ENCODE measurements at places on chromosomes 5 and 9. TPM values are rescaled to one million over a fixed set of nuclear protein-coding genes. Genes with fewer than 3 reads are reported as not detected.
A peak's percentile ranks its signal among the peaks of the same experiment; 100 is the strongest.

The C5orf58 gene
- total RNA-seq = 0.43 TPM

The PCDHA3 gene
- 0.55 TPM for total RNA-seq

The BTNL9 gene
- 12.7 TPM for total RNA-seq

The ADAMTSL2 gene
- 3.3 TPM for total RNA-seq

The NUTM2F gene
- not detected for total RNA-seq

The TPD52L3 gene
- total RNA-seq = not detected

The PITX1 gene
- total RNA-seq = 91.1 TPM

The PTGES gene
- 3.6 TPM for total RNA-seq

The HARS2 gene
- total RNA-seq = 37.5 TPM

- no peak overlapping the region for H3K4me3 ChIP-seq
- DNase-seq = no peak
- H3K27me3 ChIP-seq = no peaks in the 10 kb centered on the region
Measured at GRCh38 chr9:88737031-88737430, 202.1 kb downstream of the NXNL2 start.

GRCh38 chr9:119991797-119992196 is 588.2 kb downstream of the CDK5RAP2 start:
- H3K27ac ChIP-seq = no peak overlapping the region
- DNase-seq = no peak
- H3K4me3 ChIP-seq = no peak overlapping the region
- H3K4me1 ChIP-seq = no peaks in the 10 kb centered on the region
- H3K36me3 ChIP-seq = no peaks in the 10 kb centered on the region
- H3K27me3 ChIP-seq = peaks cover under 1% of the 10 kb centered on the region

GRCh38 chr5:67773411-67774266 is 441.9 kb upstream of the PIK3R1 start:
- H3K27me3 ChIP-seq = no peaks in the 10 kb centered on the region
- H3K27ac ChIP-seq = no peak overlapping the region
- no peak overlapping the region for H3K4me3 ChIP-seq
- peak; percentile 60 for DNase-seq
- H3K36me3 ChIP-seq = no peaks in the 10 kb centered on the region

DNA sequence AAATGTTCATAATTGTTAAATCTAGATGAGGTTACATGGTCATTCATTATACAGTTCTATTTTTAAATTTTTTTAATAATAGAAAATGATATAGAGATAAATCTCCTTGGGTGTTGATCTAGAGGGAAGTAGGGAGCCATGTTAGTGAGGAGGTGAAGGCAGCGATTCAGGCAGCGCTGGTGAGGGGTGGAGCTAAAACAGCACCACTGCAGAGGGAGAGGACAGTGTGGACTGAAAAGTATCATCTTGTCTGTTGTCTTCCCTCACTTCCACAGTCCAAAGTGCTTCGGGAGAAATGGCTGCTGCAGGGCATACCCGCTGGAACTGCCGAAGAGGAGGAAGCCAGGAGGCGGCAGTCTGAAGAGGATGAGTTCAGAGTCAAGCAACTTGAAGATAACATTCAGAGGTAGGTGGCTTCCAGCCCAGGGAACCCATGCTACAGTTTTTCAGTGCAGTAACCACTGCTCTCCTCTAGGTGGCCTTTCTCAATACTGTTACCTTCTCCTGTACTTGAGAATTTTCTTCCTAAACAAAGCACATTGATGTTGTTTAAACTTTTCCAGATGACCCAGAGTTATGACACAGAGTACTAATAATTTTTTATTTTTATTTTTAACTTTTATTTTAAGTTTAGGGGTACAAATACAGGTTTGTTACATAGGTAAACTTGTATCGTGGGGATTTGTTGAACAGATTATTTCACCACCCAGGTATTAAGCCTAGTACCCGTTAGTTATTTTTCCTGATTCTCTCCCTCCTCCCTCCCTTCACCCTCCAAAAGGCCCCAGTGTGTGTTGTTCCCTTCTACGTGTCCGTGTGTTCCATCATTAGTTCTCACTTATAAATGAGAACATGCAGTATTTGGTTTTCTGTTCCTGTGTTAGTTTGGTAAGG is 100.5 kb downstream of the PALM2AKAP2 start:
- no peaks in the 10 kb centered on the region for H3K4me1 ChIP-seq
- H3K4me3 ChIP-seq = no peak overlapping the region
- no peaks in the 10 kb centered on the region for H3K36me3 ChIP-seq
- peaks cover 6% of the 10 kb centered on the region for H3K27me3 ChIP-seq

DNA sequence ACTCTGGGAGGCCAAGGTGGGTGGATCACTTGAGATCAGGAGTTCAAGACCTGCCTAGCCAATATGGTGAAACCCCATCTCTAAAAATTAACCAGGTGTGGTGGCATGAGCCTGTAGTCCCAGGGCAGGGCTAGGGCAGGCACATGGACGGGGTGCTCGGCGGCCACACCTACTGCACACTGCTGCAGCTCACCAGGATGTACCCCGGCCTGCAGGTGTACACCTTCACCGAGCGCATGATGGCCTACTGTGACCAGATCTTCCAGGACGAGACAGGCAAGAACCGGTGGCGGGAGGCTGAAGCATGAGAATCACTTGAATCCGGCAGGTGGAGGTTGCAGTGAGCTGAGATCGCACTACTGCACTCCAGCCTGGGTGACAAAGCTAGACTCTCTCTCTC is 3.2 kb downstream of the ST6GALNAC4 start:
- H3K4me3 ChIP-seq = no peak overlapping the region
- H3K27ac ChIP-seq = no peak overlapping the region
- DNase-seq = no peak

- DNase-seq = peak; percentile 27
- peak overlapping the region; percentile 78 for H3K27ac ChIP-seq
- H3K4me1 ChIP-seq = peaks cover 8% of the 10 kb centered on the region
- no peaks in the 10 kb centered on the region for H3K36me3 ChIP-seq
- H3K4me3 ChIP-seq = peak overlapping the region; percentile 79
Measured at GRCh38 chr5:180291234-180291940, 496 bp downstream of the MAPK9 start.

DNA sequence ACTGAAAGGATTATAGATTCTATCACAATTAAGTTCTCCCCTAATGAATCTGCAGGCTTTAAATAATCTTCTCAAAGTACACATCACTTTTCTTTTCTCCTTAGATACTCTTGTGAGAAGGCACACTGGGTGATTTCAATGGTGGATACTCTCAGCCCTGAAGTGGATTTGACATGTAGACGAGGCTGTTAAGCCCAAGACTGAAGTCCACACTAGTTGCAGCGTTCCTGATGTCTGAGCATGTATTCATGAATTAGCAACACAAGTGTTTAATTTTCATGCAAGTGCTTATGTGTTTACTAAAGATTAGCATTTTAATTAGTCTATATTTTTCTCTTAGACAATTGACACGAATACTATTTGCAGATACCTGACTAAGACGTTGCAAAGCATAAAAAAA is 218.9 kb downstream of the TMEM161B start:
- DNase-seq = no peak
- no peaks in the 10 kb centered on the region for H3K4me1 ChIP-seq
- H3K4me3 ChIP-seq = no peak overlapping the region
- no peaks in the 10 kb centered on the region for H3K27me3 ChIP-seq

DNA sequence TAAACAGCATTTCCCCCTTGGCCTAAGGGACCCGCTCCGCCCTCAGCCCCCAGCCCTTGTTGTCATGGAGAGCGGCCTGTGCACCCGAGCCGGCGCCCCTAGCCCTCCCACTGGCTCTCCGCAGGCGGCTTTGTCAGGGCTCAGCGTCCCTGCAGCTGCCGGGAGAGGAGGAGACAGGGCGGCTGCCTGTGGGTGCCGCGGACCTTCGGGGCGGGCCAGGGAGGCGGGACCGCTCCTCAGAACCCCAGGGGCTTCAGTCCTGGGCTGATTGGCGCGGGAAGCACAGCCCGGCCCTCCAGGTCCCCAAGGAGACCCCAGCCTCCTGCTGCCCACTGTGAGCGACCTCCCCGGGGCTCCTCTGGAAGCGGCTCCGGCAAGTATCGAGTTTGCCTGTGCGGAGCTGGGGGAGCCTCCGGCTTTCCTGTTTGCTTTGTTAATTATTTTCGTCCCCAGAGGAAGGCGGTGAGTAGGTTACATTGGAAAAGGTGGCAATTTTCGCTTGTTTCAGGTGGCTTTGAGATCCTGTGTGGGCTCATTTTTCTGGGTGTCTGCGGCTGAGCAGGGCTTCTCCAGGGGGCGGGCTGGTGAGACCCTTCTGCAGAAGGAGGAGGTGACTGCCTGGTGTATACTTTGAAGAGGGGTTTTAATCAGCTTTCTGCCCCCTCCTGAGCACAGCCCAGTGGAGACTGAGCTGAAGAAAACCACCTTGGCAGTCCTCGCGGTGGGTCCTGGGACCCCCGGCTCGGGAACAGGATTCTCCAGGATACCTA is at the start of gene FGD3:
TSS of gene FGD3 (plus strand) at position 256 of the 770 bp plus-strand sequence. CDS start 28,734 bp downstream, outside the sequence.
- peak within 1 kb of the TSS; percentile 56 for H3K4me3 ChIP-seq
- peak; percentile 81 for DNase-seq
- no peaks in the 10 kb centered on the region for H3K27me3 ChIP-seq

GRCh38 chr5:35971186-35971877 is 19.9 kb downstream of the UGT3A1 start:
- H3K36me3 ChIP-seq = no peaks in the 10 kb centered on the region
- no peaks in the 10 kb centered on the region for H3K27me3 ChIP-seq
- H3K27ac ChIP-seq = no peak overlapping the region
- H3K4me1 ChIP-seq = no peaks in the 10 kb centered on the region

DNA sequence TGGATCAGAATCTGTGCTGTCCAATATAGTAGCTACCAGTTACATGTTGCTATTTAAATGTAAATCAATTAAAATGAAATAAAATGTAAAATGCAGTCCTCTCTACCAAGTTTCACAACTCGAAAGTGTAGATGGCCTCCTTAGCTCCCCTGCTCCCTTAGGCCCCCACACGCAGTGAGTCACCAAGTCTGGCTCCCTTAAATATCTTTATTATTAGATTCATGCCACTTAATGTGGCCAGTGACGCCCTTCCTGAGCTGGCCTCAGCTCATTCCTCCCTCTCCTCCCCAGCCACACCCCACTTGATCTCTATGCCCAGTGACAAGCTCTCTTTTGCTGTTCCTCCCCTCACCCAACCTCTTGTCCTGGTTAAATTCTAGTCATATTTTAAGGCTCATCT is 88.4 kb upstream of the DNAH5 start:
- peaks cover 9% of the 10 kb centered on the region for H3K4me1 ChIP-seq
- no peaks in the 10 kb centered on the region for H3K27me3 ChIP-seq
- H3K36me3 ChIP-seq = no peaks in the 10 kb centered on the region
- H3K4me3 ChIP-seq = no peak overlapping the region
- H3K27ac ChIP-seq = no peak overlapping the region
- no peak for DNase-seq

GRCh38 chr5:2898661-2899060 is 147.2 kb upstream of the IRX2 start:
- no peaks in the 10 kb centered on the region for H3K27me3 ChIP-seq
- H3K27ac ChIP-seq = no peak overlapping the region
- H3K4me1 ChIP-seq = no peaks in the 10 kb centered on the region
- H3K4me3 ChIP-seq = no peak overlapping the region
- H3K36me3 ChIP-seq = no peaks in the 10 kb centered on the region

DNA sequence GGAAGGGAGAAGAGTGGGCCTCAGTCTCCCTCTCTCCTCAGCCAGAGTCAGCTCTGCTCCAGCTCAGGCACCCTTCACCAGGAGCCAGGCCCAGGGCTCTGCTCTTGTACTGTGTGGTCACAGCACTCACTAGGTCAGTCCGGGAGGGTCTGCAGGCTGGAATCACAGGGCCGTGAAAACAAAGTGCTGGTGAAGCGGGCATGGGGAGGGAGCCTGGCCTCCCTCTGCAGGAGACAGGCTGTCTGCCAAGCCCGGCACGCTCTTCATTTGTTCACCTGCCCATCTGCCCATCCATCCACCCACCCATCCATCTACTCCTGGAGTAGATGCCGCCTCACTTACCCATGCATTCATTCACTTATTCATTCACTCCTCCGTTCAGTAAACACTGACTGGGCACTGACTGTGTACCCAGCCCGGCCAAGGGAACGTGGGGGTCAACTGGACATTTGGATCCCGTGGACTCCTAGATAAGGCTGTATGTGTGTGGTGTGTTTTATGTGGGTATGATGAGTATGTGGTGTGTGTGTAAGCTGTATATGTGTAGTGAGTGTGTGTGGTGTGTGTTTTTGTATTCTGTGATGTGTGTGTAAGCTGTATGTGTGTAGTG is 3.6 kb downstream of the SPAAR start:
- no peaks in the 10 kb centered on the region for H3K36me3 ChIP-seq
- no peak overlapping the region for H3K27ac ChIP-seq
- no peaks in the 10 kb centered on the region for H3K27me3 ChIP-seq
- no peak for DNase-seq

DNA sequence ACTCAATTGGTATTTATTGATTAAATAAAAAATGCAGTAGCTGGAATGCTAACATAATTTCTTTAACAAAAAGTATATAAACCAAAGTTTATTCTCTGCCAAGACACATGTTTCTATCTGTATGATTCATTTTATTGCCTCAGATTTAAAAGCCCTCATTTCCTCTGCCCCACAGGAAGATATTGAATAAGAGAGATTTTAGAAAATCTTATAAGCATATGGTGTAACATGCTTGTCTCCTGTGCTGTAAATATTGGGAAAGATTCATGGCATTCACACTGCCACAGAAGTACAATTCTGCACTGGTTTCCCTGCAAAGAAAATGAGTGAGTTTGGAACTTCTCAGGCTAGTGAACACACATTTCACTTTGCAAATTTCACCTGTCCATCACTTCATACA is 134.9 kb upstream of the FBXL7 start:
- DNase-seq = no peak
- H3K4me1 ChIP-seq = no peaks in the 10 kb centered on the region
- no peaks in the 10 kb centered on the region for H3K36me3 ChIP-seq
- no peak overlapping the region for H3K27ac ChIP-seq
- H3K27me3 ChIP-seq = no peaks in the 10 kb centered on the region
- H3K4me3 ChIP-seq = no peak overlapping the region

DNA sequence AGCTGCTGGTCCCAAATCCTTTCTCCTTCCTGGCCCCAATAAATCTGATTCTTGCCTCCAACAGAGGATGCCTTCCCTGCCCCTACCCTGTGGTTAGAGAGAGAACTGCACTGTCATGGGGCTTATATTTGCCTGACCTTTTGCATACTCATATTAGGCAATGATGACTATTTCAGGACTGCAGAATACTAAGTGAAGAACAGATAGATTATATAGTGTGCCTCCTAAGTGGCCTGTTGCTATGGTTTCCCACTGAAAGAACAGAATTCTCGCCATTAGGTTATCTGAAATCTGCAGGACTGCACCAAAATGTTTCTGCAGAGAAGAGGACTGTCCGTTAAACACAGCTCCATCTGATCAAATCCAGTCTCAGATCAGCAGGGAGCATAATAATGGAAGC is 87.3 kb upstream of the CCNG1 start:
- no peak for DNase-seq
- H3K4me3 ChIP-seq = no peak overlapping the region
- H3K27me3 ChIP-seq = no peaks in the 10 kb centered on the region
- no peaks in the 10 kb centered on the region for H3K36me3 ChIP-seq
- H3K27ac ChIP-seq = no peak overlapping the region

DNA sequence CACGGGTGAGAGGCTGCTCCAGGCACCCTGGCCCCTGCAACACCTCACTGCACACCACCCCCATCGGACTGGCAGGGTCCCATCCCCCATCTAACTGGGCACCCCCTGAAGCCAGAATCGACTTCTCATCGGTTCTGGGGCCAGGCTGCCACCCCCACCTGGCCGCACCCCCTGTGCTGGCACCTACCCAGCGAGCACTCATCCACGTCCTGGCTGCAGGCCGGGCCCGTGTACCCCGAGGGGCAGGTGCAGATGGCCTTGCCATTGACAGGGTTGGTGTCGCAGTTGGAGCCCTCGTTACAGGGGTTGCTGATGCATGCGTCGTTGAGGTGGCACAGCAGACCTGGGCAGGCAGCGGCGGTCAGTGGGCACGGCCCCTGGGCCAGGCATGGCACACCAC is 27.9 kb downstream of the NOTCH1 start:
- H3K4me1 ChIP-seq = peaks cover 6% of the 10 kb centered on the region
- peaks cover 98% of the 10 kb centered on the region for H3K36me3 ChIP-seq
- DNase-seq = no peak
- H3K27me3 ChIP-seq = no peaks in the 10 kb centered on the region

Measured in stomach (tissue), 19 donors.